ENCODE measurements at places on chromosomes 6 and 20. TPM values are rescaled to one million over a fixed set of nuclear protein-coding genes. Genes with fewer than 3 reads are reported as not detected.

LINC00237 gene
- total RNA-seq = not detected

DNA sequence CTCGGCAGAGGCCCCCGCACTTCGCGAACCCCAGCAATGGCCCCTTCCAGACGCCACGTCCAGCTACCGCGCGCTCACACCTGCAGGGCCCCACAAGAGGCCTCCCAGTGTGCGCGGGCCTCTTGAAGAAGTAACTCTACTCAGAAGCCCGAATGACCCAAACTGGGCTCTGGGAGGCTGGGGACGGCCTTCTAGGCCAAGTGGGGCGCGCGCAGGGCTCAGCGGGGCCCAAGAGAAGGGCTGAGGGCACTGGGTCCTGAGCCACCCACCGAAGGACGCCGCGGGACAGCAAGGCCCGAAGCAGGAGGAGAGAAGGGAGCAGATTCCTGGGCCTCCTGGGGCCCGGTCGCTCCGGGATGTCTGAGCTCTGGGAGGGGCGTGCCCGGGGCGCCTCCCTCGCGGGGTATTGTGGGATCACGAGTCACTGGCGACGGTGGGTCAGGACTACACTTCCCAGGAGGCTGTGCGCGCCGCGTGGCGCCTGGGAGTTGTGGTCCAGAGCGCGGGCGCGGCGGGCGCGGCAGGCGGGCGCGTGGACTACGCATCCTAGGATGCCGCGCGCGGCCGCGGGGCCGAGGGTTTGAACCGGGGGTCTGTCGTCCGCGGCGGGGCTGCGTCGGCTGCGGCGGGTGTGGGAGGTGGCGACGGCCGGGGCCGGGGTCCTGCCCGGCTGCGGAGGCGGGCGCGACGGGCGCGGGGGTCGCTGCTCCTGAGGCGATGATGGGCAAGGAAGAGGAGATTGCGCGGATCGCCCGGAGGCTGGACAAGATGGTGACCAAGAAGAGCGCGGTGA lies at the start of gene TCEA2:
Gene TCEA2 (plus strand): TSS at position 603 of the 793 bp plus-strand sequence. CDS start 115 bp downstream, at position 718.
- DNase-seq = peak; percentile 99

ZSCAN31 gene
- total RNA-seq = 10.2 TPM

GRCh38 chr6:25851961-25852360 lies 20.1 kb upstream of the SLC17A1 start:
- DNase-seq = no peak

- peak; percentile 82 for DNase-seq
These were observed at the start of gene DDX43 for GRCh38 chr6:73394577-73395354. DDX43 (plus strand) TSS chr6:73394828; CDS start chr6:73394906, 78 bp downstream.

DNA sequence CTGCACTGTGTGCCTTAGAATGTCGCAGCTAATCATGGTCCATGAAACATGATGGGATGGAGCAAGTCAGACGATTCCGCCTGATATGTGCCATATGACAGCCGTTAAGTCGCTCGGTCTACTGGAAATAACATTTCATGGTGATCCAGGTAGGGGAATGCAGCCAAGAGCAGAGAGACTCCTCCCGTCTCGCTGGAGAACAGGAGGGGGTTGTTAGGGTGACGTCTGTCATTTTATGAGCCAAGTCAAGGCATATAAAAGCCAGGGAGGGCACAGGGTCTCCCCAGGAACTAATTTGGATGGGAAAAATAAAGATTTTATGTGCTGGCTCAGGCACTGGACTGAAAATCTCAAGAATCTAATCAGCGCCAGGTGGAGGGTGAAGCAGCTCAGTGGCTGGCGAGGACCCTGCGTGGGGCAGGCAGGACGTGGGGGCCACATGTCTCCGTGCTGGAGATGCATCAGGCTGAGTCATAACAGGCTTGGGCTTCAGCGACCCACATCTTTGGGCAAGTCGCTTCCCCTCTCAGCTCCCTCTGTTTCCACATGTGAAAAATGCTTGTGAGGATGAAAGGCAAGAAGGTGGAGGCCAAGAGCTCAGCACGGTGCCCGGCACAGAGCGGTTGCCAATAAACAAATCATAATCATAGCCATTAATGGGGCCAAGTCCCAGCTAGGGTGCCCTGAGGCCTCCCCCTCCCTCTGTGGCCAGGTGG lies 234.6 kb downstream of the ANKRD60 start:
- no peak for DNase-seq

FAM83B gene
- 1.8 TPM for total RNA-seq

- DNase-seq = no peak
These were observed 256.4 kb downstream of the GMPR start for GRCh38 chr6:16494793-16495192.

DNA sequence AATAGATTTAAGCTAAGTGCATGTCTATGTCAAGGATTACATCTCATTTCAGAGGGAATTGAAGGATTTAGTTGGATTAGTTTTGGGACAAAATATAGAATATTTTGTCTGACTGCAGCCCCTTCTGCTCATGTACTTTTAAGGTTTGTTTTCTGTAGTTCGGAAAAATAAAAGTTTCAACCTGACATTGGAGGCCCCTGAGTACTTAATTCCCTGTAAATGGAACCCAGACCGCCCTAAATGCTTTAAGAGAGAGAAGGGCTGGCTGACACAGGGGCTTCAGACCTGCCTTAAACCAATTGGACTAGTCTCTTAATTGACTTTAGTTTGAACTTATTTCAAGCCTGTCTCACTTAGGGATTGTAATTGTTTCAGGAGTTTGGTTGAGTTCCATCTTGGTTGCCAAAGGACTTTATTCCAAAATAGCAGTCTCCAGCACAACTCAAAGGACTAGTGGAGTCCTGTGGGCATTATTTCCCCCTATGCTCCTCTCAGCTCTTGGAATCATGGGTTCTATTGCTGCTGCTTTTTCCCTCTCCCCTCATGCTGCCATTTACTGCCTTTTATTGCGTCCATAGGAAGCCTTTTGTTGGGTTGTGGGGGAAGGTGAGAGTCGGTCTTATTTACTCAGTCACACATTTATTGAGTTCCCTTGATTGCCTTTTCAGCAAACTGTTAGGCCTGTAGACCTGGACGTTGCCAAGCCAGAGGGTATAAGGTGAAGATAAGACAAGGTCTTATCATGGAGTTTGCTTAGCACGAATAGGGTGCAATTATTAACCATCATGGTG lies 14.5 kb downstream of the BRD2 start:
- DNase-seq = no peak

DNA sequence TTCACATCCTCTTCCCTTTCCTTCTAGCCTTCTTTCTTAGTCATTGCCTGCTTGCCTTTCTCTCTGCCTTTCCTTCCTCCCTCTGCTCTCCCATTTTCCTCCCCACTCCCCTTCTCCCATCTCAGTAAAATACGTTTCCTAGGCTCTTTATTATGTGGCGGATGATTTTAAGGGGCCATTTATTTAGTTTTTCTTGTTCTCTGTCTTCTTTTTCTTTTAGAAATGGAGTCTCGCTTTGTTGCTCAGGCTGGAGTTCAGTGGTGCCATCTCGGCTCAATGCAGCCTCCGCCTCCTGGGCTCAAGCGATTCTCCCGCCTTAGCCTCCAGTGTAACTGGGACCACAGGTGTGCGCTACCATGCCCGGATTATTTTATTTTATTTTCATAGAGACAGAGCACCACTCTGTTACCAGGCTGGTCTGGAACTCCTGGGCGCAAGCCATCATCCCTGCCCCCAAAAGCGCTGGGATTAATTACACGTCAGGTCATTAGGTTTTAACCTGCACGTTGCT lies 1.5 kb downstream of the MTHFD1L start:
- no peak for DNase-seq

GRCh38 chr6:131950767-131951575 lies at the start of gene CCN2:
CCN2 (minus strand) TSS chr6:131951372; CDS start chr6:131951172, 200 bp downstream.
- peak; percentile 85 for DNase-seq

OR2H2 gene
- total RNA-seq = not detected

LY6G6F gene
- total RNA-seq = not detected

DNA sequence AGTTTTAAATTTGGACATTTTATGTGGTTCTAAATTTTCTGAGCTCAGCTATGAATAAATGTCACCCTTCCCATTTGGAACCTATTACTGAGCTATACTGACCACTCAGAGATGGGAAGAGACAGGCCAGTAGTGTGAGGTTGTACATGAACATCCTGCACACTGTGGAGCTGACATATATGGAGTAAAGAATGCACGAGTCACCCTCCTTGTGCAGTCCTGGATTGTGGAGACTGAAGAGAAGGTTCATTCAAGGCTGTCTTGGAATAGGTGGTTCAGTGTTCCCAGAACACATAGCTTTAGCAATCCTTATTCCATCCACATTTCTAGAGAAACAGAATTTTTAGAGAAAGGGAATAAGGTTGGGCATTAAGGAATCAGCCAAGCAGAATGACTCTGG lies 50.3 kb upstream of the OGFRL1 start:
- no peak for DNase-seq

- no peak for DNase-seq
These were observed 60.6 kb downstream of the ADNP start for GRCh38 chr20:50870561-50871161.

PRND gene
- not detected for total RNA-seq

GRCh38 chr20:63433756-63434531 lies 38.5 kb downstream of the KCNQ2 start:
- no peak for DNase-seq

LAMA4 gene
- total RNA-seq = 83.0 TPM
